Stimulated activated CD8-positive, alpha-beta memory T cell treated with anti-CD3 and anti-CD28 coated beads, Interleukin-4, amount 100 ng/mL, for 4 hours (primary cell): ENCODE measurements at places on chromosomes 7 and 10.

- no peak for DNase-seq
Observed at GRCh38 chr10:22631646-22632278, 82.6 kb downstream of the PIP4K2A start.

- DNase-seq: no peak
Observed at GRCh38 chr7:2031451-2031845, 201.3 kb downstream of the MAD1L1 start.

- no peak for DNase-seq
Observed at GRCh38 chr7:28245123-28245878, 64.7 kb upstream of the JAZF1 start.

DNA sequence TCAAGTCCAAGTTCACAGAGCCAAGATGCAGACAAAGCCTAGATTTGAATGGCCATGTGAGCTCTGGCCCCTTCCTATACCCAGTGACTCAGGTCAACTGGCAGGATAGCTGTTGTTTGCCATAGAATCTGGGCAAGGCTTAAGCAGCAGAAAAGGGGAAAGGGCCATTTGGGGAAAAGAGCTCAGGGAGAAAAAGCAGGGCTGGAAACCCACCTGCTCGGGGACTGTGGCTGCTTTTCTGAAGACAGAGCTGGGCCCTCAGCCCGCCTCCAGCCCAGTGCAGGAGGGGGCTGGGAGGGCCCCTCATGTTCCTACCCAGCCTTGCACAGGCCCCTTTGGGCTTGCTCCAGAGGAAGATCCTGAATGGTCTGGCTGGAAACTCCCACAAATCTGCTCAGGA is 32.6 kb upstream of the HABP2 start:
- no peak for DNase-seq

- DNase-seq: no peak
Observed at GRCh38 chr10:35819736-35820135, 177.6 kb upstream of the FZD8 start.

GRCh38 chr10:113076949-113077348 is 126.9 kb downstream of the TCF7L2 start:
- no peak for DNase-seq

DNA sequence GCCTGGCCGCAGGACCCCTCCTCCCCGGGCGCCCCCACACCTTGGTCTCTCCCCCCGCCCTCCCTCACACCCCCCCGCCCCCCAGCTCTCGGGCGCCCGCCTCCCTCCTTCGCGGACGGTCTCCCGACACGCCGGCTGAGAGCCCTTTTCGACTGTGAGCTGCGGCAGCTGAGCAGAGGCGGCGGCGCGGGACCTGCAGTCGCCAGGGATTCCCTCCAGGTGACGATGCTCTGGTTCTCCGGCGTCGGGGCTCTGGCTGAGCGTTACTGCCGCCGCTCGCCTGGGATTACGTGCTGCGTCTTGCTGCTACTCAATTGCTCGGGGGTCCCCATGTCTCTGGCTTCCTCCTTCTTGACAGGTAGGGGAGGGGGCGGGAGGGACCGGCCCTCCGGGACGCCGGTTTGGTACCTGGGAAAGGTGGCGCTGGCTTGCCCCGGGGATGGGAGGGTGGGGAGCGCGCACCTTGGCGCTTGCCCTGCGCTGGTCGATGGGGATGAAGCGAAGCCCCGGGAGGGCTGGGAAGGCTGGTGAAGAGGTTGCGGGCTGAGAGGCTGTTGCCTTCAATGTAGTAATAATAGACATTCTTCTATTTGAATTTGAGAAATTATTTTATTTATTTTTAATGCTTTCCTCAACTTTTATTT is at the start of gene BMPER:
Gene BMPER (plus strand): TSS at position 151 of the 644 bp plus-strand sequence. CDS start 75 bp downstream, at position 226.
- no peak for DNase-seq

DNA sequence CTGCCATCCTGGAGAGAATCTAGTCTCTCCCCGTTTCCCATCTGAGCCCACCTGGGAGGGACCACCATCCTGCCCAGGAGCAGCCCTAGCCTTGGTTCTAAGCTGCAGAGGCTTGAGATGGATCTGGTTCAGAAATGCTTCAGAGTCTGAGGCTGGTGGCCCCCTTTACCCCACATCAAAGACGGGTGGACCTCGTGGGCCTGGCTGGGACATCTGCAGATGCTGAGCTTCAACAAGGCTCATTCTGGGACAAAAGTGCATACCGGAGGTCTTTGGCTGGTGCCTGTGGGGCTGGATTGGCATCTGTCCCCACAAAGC is 4.9 kb upstream of the IRF5 start:
- DNase-seq: no peak

- no peak for DNase-seq
Observed at GRCh38 chr7:121561717-121562116, 165.6 kb upstream of the FAM3C start.

DNA sequence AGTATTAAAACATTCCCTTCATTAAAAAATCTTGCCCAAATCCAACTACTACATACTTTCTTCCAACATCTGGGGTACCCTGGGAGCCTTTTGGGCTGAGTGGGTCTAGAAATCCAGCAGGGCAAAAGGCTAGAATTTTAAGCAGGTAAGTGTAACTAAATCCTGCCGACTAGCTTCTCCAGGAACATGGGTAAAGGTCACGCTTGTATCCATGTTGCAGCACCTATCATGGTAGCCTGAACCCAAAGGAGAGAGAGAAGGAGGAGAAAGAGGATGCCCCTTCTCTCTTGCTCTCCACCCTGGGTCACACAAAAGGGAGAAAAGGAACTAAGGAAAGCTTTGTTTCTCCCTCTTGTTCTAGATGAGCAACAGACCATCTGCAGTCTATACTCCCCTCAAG is 53.3 kb downstream of the ZNF680 start:
- no peak for DNase-seq

- DNase-seq: no peak
Observed at GRCh38 chr7:101940830-101941229, 123.4 kb downstream of the CUX1 start.

GRCh38 chr10:99372546-99373271 is 43.6 kb downstream of the CNNM1 start:
- DNase-seq: no peak

GRCh38 chr10:109665321-109665720 is 258.0 kb downstream of the XPNPEP1 start:
- no peak for DNase-seq

- no peak for DNase-seq
Observed at GRCh38 chr7:123711832-123712293, 36.9 kb downstream of the WASL start.

- no peak for DNase-seq
Observed at GRCh38 chr10:13614530-13615332, 28.0 kb downstream of the PRPF18 start.

GRCh38 chr10:91745090-91745831 is 53.0 kb upstream of the TNKS2 start:
- DNase-seq: no peak

- no peak for DNase-seq
Observed at GRCh38 chr10:16975188-16975587, 154.4 kb downstream of the CUBN start.

GRCh38 chr7:159061674-159062212 is 82.9 kb downstream of the VIPR2 start:
- DNase-seq: no peak

DNA sequence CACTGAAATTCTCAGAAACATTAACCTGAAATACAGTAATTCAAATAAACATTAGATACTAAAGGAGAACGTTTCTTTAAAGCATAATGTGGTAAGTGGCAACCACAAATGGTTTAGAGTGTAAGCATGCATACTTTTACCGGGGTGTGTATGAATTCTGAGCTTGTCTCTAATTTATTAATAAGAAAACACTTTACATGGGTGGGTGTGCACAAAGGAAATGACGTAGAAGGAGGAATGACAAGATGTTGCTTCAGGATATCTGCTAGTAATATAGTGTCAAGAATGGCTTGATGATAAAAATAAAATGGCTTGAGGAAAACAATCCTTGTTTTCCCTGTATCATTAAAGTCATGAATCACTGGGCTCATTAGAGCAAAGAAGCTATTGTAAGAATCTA is 92.5 kb downstream of the ARL4A start:
- DNase-seq: no peak

DNA sequence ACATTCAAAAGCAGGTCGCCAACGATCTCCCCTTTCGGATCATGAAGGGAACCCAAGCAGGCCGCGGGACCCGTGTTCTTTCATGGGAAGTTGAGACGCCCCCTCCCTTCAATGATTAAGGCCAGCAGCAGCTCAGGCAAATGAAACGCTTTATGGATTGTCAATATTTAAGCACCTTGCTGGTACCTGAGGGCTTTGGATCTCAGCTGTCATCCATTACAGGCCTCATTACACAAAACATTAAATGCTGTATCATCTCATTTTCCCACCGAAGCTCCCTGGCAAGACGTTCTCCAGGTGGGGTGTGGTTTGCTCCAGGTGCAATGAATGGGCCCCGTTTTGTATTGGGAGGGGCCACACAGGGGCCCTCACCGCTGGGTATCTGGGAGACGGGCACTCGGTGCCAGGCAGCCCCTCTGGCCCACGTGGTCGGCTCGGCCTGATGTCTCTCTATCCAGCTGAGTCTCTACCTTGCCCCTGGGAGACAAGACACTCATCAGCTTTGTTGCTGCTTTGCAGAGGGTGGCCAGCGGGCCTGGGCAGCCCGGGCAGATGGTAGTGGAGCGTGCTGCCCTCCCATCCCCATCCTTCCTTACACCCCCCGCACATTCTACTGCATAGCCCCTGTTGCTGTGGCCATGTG is 456.1 kb upstream of the FOXK1 start:
- no peak for DNase-seq

GRCh38 chr10:86182595-86182994 is 184.0 kb downstream of the GRID1 start:
- no peak for DNase-seq

DNA sequence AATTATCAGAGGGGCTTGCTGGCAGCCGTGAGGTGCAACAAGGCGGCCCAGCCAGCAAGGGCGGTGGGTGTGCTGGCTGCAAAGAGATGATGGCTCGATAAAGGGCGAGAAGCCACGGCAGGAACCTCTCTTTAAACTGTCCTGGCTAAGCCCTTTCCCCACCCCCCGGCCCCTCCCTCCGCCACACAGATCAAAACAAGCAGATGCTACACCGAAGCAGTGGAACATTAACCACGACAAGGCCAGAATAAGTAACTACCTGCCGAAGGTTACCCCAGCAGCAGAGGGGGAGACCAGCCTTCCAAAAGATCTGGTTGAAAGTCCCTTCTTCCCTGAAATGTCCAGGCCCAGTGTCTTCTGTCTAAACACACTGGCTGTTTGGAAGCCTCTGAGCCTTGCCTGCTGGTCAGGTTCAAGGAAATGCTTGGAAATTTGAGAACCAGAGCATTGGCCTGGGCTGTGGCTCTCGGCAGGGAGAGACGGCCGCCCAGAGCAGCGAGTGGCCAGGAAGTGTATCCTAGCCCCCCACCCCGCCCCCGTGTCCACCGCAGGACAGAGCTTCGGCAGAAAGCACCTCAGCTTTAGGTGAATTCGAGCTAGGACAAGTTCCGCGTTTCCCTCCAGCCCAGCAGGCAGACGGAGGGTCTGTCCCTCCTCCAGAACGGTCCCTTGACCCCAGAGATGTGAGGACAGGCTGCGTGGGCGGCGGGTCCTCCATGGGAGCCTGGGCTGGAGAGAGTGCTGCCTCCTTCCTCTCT is 2.1 kb downstream of the FAM20C start:
- no peak for DNase-seq

GRCh38 chr7:44638611-44639557 is 32.5 kb downstream of the OGDH start:
- DNase-seq: peak; percentile 70

GRCh38 chr7:57250801-57251200 is 118.6 kb upstream of the ZNF479 start:
- DNase-seq: no peak
